ENCODE measurements at places on chromosomes 2 and 18.

- DNase-seq: no peak
These were observed 59.5 kb downstream of the NFATC1 start for GRCh38 chr18:79455261-79455660.

DNA sequence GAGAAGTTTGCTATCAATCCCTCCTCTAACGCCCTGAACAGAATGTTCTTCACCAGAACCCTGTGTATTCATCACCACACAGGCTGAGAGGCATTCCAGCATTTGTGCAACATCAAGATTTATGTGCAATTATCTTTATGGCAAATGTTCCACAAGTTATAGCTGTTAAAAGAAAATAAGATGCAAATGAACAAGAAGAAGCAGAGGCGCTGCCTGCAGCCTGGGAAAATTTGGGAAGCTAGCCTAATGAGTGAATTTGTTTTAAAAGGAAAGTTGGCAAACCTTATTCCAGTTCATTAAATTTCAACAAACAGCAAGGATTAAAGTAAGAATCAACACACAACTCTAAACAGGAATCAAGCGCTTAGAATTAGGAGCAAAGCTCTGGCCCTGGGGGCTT lies 5.3 kb downstream of the TPO start:
- no peak for DNase-seq

GRCh38 chr2:241801611-241802420 lies 7.2 kb upstream of the NEU4 start:
- DNase-seq: no peak

GRCh38 chr2:54986264-54986663 lies 64.0 kb downstream of the RTN4 start:
- no peak for DNase-seq

DNA sequence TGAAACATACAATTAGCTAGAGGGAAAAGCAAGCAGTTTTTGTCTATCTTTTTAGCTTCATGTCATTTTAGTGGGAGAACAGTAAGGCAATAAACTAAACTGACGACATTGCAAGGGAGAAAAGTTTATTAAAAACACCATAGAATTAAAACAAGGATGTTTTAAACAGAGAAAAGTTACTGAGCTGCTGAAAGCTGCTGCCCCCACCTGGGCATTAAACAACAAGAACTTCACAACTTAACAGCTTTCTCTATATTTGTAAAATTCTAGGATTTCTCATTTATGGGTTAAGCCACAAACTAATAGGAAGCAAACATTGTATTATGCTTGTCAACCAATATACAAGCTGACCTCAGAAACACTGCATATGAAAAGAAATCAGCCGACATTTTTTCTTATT lies 289.2 kb downstream of the ERBB4 start:
- no peak for DNase-seq

DNA sequence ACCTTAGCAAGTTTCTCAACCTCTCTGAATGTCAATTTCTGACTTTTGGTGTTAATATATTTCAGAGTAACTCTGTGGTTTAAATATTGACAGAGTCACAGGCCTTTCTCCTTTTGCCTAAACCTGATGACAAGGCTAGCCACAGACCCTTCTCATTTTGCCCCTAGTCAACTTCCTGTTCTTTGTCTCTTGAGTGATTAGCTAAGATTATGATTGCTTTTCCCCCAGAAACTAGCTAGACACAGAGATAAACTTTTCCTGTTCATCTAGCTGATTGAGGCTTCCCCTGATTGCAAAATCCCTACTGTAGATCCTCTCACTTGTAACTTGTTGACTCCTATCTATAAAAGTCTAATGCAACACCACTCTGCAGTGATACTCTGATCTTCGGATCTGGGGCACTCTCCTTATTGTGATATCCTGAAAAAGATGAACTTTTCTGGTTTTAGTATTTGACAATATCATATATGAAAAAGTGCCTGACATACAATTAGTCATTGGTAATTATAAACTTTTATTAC lies 241.4 kb downstream of the ZNF385B start:
- no peak for DNase-seq

DNA sequence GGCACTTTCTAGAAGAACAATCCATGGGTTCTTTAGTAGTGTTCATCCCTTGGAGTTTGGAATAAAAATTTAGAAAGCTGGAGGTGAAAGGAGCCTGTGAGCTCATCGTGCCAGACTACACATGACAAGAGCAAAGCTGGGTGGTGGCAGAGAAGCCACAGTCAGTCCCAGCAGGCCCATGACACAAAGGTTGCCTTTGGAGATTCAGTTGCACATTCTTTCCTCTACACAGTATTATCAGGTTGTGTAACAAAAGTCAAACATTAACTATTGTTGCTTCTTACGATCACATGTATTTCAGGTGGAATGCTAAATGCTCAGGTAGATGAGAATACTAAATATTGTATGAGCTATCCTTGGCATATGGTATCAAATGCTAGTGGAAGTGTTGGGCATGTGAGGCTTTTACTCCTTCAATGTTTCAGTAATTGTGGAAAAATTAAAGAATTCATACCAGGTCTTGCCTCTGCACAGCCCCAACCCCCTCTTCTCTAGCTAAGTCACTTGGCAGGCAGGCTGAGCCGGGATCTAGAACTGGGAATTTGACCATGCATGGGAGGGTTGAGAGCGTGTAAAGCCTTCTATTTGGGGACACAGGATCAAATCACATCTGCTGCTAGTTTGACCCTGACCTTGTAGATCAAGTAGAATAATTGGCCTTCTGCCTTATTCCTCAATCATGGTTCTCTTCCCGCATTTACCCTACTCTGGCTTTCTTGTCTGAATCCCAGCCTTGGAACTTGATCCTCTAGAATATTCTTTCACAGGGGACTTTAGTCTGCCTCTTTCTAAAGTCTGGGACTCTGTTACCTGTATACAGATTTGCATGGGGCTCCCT lies 230.9 kb downstream of the GCA start:
- no peak for DNase-seq

GRCh38 chr2:96090196-96090926 lies 26.0 kb downstream of the ADRA2B start:
- no peak for DNase-seq

DNA sequence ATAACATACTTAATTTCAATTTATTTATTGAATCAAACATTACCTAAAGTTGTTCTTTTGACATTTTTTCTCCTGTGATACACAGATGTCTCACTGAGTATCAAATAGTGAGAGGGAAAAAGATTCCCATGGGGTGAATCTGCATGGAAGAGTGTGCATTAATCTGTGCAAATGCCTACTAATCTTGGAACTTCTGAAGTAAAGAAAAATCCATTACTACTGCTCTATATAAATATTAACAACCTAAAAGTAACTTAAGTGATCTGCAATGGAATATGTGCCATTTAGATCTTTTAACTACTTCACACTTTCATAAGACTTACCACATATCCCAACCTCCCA lies 125.5 kb downstream of the PLCL1 start:
- DNase-seq: no peak

DNA sequence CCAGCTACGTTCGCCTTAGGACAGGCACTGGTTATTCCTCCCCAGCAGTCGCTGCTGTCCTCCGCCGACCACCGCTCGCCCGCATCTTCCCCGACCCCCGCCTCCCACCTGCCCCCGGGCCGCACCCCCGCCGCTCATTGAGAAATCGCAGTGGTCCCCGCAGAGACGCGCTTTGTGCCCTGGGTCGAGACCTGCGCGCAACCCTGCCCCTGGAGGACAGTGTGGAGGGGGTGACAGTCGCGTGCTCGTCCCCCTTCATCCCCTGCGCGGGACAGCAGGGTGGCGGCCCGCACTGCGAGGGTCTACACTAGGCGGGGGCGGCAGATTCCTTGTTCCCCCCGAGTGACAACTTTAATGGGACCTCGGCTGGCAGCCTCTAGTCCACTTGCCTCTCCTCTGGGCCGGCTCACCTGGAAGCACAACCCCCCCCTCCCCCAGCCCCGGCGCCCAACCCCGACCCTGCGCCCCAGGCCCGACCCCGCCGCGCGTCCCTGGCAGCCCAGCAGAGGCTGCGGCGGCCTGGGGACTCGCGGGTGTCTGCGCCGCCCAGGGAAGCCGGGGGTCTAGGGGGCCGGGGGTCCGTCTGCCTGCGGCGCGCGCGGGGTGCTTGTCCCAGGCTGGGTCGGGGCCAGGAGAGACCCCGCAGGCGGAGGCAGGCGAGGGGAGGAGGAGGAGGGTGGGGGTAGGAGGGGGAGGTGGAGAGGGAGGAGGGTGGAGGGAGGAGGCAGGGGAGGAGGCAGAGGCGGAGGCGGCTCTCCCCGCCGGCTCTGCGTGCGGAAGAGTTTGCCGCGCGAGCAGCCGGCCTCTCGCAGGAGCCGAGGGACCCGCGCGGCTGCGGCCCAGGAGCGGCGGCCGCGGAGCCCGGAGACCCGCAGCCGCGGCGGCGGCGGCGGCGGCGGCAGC lies at the start of gene NPAS2:
Gene NPAS2, plus strand, starts transcription at position 770 of the 903 bp plus-strand sequence. CDS start 84,616 bp downstream, outside the sequence.
- DNase-seq: no peak

DNA sequence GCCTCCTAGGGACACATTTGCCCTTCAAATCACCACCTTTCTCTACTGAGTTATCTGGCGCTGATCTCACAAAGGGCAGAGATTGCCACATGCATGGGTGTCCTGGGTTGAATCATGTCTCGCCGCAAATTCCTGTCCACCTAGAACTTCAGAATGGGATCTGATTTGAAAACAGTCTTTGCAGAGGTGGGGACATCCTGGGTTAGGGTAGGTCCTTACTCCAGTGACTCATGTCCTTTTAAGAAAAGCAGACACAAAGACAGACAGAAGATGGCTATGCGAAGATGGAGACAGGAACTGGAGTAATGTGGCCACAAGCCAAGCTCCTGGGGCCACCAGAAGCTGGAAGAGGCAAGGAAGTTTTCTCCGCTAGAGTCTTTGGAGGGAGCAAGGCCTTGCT lies 197.4 kb upstream of the SMIM21 start:
- DNase-seq: no peak

Data from SIG-M5 (cell line).